Mesothelial cell of epicardium (in vitro differentiated cells): ENCODE measurements at places on chromosomes 1 and 21. TPM values are rescaled to one million over a fixed set of nuclear protein-coding genes. Genes with fewer than 3 reads are reported as not detected.
A peak's percentile ranks its signal among the peaks of the same experiment; 100 is the strongest.

- H3K27ac ChIP-seq = no peak overlapping the region
- no peak for DNase-seq
- peaks cover 2% of the 10 kb centered on the region for H3K36me3 ChIP-seq
- no peaks in the 10 kb centered on the region for H3K27me3 ChIP-seq
- peaks cover 13% of the 10 kb centered on the region for H3K4me1 ChIP-seq
Measured at GRCh38 chr1:196399713-196400112, 208.5 kb downstream of the KCNT2 start.

DNA sequence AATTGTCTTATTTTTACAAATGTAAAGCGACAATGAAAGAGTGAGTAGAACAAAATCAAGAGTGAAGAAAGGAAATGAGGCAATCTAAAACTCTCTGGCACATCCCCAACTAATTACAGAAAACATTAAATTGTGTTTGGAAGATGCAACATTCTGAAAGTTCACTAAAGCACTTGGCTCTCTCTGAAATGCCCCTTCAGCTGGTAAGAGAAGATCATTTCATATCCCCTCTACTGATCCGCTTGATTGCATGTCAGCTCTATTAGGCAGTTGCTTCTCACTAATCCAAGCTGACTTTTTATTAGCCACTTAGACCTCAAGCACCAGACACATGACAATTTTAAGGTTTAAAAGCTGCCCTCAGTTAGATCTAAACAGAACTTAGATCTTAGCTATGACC lies 262.8 kb upstream of the PRMT6 start:
- no peak for DNase-seq
- no peaks in the 10 kb centered on the region for H3K27me3 ChIP-seq
- H3K27ac ChIP-seq = no peak overlapping the region
- H3K36me3 ChIP-seq = no peaks in the 10 kb centered on the region
- H3K4me1 ChIP-seq = peaks cover 4% of the 10 kb centered on the region
- H3K4me3 ChIP-seq = no peak overlapping the region

Gene TNFRSF4
- 0.18 to 0.34 TPM (median 0.29 TPM) in 3 replicates for total RNA-seq

DNA sequence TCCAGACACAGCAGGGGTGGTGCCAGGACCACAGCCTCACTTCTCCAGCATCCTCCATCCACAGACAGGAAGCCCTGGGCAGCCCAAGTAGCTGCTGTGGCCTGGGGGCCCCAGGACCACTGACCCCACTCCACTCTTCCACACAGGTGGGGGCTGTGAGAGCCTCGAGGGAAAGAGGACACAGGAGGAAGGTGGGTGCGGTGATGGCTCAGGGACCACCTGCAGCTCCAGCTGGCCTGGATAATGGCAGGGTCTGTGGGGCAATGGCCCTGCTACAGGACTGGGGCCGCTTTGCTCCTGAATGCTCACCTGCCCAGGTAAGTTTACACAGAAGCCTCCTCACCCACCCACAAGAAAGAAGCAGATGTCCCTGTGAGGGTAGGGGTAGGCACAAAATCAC lies 18.3 kb upstream of the PRSS38 start:
- no peak overlapping the region for H3K27ac ChIP-seq
- H3K36me3 ChIP-seq = no peaks in the 10 kb centered on the region
- no peak overlapping the region for H3K4me3 ChIP-seq
- H3K4me1 ChIP-seq = peaks cover 32% of the 10 kb centered on the region
- H3K27me3 ChIP-seq = peaks cover 12% of the 10 kb centered on the region
- no peak for DNase-seq

GRCh38 chr1:114485286-114485685 lies 25.7 kb downstream of the TRIM33 start:
- peaks cover 29% of the 10 kb centered on the region for H3K36me3 ChIP-seq
- no peaks in the 10 kb centered on the region for H3K27me3 ChIP-seq
- H3K4me1 ChIP-seq = no peaks in the 10 kb centered on the region
- DNase-seq = no peak

GRCh38 chr1:218426343-218426657 lies 81.2 kb downstream of the TGFB2 start:
- H3K27me3 ChIP-seq = no peaks in the 10 kb centered on the region
- DNase-seq = no peak
- no peak overlapping the region for H3K4me3 ChIP-seq
- no peak overlapping the region for H3K27ac ChIP-seq

GRCh38 chr1:172894349-172895049 lies 156.2 kb downstream of the TNFSF18 start:
- peak overlapping the region; percentile 82 for H3K27ac ChIP-seq
- no peak for DNase-seq
- no peaks in the 10 kb centered on the region for H3K36me3 ChIP-seq
- H3K4me1 ChIP-seq = peaks cover 53% of the 10 kb centered on the region

Gene HFM1
- total RNA-seq = 6.1 to 9.0 TPM (median 7.4 TPM) in 3 replicates

DNA sequence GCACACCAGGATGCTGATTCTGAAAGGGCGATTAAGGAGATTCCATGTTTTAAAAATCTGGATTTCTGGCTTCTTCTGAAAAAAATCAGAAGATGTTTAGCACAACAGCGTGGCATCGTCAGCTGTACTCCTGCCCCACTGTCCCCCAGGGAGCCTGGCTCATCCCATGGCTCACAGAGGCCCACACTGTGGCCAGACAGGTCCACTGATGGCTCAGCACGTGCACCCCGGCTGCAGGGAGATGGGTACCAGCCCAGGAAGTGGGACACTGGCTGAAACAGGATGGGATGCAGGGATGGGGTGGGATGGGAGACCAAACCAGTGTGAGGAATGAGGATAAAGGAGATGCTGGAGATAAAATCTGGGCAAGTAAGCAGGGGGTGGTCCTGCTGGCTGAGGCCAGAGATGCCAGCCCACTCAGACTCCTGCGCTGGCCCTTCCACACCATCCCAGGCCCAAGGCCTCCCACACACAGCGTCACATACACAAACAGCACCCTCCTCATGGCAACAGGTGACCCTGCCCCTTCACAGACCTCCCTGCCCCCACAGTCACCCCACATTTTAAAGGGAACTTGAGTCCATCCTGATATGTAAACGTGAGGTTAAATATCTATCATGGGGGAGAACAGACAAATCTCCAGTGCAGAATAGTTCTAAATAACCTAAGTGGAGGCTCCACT lies 23.9 kb upstream of the SAMD11 start:
- H3K4me1 ChIP-seq = peaks cover 9% of the 10 kb centered on the region
- no peak overlapping the region for H3K27ac ChIP-seq
- no peaks in the 10 kb centered on the region for H3K36me3 ChIP-seq
- no peak for DNase-seq
- H3K4me3 ChIP-seq = no peak overlapping the region

Gene COL9A2
- 45.8 to 50.3 TPM (median 49.9 TPM) in 3 replicates for total RNA-seq

DNA sequence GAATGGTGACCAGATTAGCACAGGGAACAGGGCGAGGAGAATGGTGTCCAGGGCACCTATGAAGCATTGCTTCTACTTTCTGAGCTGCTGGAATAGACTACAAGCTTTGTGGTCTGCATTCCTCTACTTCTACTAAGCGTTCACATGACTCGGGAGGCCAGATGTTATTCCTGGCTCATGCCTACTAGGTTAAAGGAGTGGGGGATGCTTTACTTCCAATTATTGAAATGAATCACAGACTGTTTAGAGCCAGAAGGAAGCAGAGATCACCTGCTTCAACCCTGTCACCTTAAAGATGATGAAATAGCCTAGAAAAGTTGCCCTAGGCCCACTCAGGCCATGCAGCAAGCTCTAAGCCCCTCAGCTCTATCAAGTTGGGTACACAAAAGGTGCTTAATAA lies 633.5 kb downstream of the KIF26B start:
- H3K27ac ChIP-seq = peak overlapping the region; percentile 53
- no peak for DNase-seq
- H3K36me3 ChIP-seq = peaks cover 2% of the 10 kb centered on the region

Gene ATP8B2
- total RNA-seq = 37.5 to 38.8 TPM (median 38.6 TPM) in 3 replicates

- no peak overlapping the region for H3K4me3 ChIP-seq
- no peaks in the 10 kb centered on the region for H3K27me3 ChIP-seq
- peaks cover 17% of the 10 kb centered on the region for H3K4me1 ChIP-seq
- H3K27ac ChIP-seq = no peak overlapping the region
- DNase-seq = no peak
Measured at GRCh38 chr1:156064615-156065014, 3.7 kb downstream of the RAB25 start.

GRCh38 chr1:47987601-47988000 lies 9.6 kb downstream of the TRABD2B start:
- no peaks in the 10 kb centered on the region for H3K36me3 ChIP-seq
- no peak for DNase-seq
- no peak overlapping the region for H3K4me3 ChIP-seq
- peaks cover 98% of the 10 kb centered on the region for H3K27me3 ChIP-seq

DNA sequence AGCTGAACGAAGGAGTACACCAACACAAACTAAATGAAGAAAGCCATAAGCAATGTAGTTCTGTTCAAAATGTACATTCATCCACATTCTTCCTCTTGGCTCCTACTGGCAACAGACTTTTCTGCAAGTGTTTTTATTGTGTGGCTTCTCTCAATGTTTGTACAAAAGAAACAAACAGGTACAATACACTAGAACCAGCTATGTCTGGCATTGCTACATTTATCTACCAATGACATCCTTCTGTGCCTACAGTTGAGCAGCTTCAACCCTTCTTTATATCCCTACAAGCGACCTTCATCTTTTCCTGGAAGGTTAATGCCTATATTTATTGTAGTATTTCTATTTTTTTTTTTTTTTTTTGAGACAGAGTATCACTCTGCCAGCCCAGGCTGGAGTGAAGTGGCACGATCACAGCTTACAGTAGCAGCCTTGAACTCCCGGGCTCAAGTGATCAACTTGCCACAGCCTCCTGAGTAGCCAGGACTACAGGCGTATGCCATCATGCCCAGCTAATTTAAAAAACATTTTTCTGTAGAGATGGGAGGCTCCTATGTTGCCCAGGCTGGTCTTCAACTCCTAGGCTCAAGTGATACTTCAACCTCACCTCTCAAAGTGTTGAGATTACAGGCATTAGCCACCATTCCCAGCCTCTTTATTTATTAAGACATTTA lies 89.3 kb downstream of the ASH1L start:
- no peaks in the 10 kb centered on the region for H3K27me3 ChIP-seq
- peak overlapping the region; percentile 82 for H3K27ac ChIP-seq
- H3K4me1 ChIP-seq = peaks cover 47% of the 10 kb centered on the region
- H3K36me3 ChIP-seq = peaks cover 20% of the 10 kb centered on the region

Gene TMEM125
- 7.6 to 9.2 TPM (median 7.7 TPM) in 3 replicates for total RNA-seq

- H3K36me3 ChIP-seq = no peaks in the 10 kb centered on the region
- H3K4me3 ChIP-seq = no peak overlapping the region
- no peak overlapping the region for H3K27ac ChIP-seq
- H3K27me3 ChIP-seq = no peaks in the 10 kb centered on the region
- peaks cover 31% of the 10 kb centered on the region for H3K4me1 ChIP-seq
Measured at GRCh38 chr1:181131255-181131941, 42.9 kb downstream of the IER5 start.

Gene OR14K1
- total RNA-seq = not detected in 3 replicates

Gene PLA2G2F
- not detected in 3 replicates for total RNA-seq

Gene FAM72D
- 0.88 to 1.5 TPM (median 1.1 TPM) in 3 replicates for total RNA-seq

DNA sequence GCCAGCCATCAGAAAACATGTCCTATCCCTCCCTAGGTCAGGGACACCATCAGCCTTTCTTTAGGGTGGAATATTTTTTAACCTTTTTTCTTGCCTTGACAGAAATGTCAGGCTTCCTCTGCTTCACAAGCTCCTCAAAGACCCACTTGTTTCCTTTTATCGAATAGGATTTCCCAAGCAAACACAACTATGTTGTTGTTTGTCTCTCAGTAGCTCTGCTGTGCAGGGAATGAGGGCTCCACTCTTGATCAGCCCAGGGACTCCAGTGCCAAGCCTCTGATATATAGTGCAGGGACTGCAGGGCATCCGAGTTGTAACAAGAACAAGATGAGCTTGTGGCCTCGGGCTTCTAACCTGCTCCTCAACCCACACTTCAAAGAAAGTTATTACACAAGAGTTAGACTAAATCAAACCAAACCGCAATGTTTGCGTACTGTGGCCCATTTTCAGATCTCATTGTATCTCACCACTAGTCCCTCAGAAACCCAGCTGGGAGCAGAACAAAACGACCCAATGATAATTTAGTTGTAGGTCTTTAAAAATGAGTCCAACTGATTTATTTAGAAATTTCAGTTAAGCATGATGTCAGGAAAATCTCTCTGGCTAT lies 108.1 kb downstream of the ATG4C start:
- DNase-seq = no peak
- H3K4me1 ChIP-seq = peaks cover 15% of the 10 kb centered on the region
- H3K36me3 ChIP-seq = no peaks in the 10 kb centered on the region
- peaks cover 20% of the 10 kb centered on the region for H3K27me3 ChIP-seq
- H3K27ac ChIP-seq = no peak overlapping the region

DNA sequence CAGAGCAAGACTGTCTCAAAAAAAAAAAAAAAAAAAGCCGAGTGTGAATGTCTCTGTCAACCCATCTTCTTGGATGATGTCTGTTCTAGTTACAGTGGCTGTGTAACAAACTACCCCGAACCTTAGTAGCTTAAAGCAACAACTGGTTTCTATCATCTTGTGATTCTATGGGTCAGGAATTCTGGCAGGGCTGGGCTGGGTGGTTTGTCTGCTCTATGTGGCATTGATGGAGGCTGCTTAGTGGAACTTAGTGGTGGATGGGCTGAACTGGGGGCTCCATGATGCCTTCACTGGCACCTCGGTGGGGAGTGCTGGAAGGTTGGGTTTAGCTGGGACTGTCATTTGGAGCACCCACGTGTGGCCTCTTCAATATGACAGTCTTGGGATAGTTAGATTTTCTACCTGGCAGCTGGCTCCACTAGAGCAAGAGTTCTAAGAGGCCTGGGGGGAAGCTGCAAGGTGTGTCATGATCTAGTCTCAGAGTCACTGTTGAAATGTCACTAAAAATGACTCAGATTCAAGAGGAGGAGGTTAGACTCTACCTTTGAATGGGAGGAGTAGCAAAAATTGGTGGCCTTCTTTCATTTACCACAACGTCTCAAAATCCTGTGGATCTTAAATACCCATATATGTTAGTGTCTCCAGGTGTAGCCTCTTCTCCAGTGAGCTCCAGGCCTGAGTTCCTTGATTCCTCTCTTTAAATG lies 18.6 kb downstream of the ACOT11 start:
- no peak for DNase-seq
- H3K4me3 ChIP-seq = no peak overlapping the region
- peaks cover 15% of the 10 kb centered on the region for H3K4me1 ChIP-seq
- H3K36me3 ChIP-seq = no peaks in the 10 kb centered on the region
- no peaks in the 10 kb centered on the region for H3K27me3 ChIP-seq

Gene ALPL
- total RNA-seq = 0.59 to 1.2 TPM (median 0.89 TPM) in 3 replicates

DNA sequence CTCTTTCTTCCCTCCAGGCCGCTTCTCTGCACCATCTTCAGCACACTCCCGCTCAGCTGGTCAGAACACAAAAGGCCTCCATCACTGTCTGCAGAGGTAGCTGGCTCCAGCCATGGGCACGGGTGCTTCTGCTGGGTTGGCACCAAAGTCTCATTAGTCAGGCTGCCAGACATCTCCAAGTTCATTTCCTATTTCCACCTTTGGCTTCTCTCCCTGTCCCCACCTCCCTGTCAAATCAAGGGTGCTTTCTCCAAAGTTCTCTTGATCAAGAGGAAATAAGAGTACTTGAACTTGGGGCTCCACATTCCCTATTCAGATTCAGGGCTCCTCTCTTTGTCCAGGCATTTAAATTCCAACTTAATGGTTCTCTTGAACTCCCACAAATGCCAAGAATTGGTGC lies 33.9 kb upstream of the GRIK3 start:
- no peak overlapping the region for H3K4me3 ChIP-seq
- H3K27ac ChIP-seq = no peak overlapping the region
- no peaks in the 10 kb centered on the region for H3K4me1 ChIP-seq
- DNase-seq = no peak
- no peaks in the 10 kb centered on the region for H3K36me3 ChIP-seq
- peaks cover 86% of the 10 kb centered on the region for H3K27me3 ChIP-seq
